Activated CD4-positive, alpha-beta memory T cell treated with anti-CD3 and anti-CD28 coated beads for 36 hours (primary cell): ENCODE measurements at places on chromosomes 11 and 22. TPM values are rescaled to one million over a fixed set of nuclear protein-coding genes. Genes with fewer than 3 reads are reported as not detected.

The SUSD2 gene
- total RNA-seq, result 0.19 TPM

The PIH1D2 gene
- 0.36 TPM for total RNA-seq

The KIF18A gene
- total RNA-seq, result 26.4 TPM

The MMP27 gene
- not detected for total RNA-seq

The GGTLC3 gene
- not detected for total RNA-seq

The RFPL2 gene
- total RNA-seq, result 0.53 TPM

DNA sequence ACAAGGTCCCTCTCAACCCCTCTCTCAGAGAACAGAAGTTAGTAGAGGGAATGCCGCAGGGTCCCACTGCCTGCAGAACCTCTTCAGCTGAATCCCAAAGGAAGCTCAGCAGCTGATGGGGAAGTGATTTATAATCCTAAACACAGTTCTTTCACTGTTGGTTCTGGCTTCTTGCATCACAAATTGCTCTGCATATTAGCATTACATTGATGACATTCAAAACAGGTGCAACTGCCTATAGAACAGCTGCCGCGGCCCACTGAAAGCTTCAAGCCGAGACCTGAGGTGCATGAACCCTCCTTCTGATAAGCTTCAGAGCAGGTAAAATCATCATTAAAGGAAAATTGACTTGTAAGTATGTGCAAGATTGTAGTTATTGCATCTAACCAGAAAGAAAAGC, 75.2 kb upstream of the KIRREL3 start:
- DNase-seq, result no peak

DNA sequence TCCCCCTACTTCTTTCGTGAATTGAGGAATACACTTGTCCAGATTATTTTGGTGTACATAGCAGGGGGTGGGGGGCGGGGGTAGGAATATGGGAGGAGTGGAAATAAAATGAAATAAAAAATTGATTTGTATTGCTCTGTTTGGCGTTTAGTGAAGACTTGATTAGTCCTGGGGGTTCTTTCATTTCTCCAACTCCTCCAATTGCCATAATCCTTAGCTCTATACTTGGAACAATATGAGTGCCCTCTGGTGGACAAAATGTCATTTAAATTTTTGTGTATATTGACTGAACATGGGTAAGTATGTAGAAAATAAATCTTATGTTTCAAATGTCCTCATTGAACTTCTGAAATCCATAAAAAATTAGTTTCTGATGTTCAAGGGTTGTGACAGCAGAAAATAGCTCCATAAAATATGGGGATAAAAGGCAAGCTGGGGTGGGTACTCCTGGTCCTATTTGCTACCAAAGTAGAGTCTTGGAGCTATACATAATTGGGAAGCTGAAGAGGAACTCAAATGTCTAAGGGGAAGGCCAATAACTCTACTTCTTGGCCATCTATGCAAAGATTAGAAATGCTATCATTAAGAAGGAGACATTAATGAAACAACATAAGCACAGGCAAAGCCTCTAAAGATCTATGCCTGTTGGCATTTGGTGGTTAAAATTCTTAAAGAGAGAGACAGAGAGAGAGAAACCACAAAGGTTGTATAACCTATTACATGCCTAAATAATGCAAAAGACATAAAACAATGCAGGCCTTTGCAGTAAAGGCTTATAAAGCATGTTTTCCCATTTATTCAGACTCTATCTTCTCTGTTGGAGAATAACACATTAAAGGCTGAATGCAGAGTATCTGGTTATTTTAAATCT, 421.6 kb downstream of the METTL15 start:
- no peak for DNase-seq

GRCh38 chr11:109076870-109077269, 345.1 kb upstream of the C11orf87 start:
- DNase-seq, result no peak

GRCh38 chr22:32751065-32751767, 50.3 kb upstream of the TIMP3 start:
- DNase-seq, result no peak

- peak; percentile 30 for DNase-seq
Measured at GRCh38 chr11:60175860-60176275, 7.0 kb downstream of the MS4A6A start.
